ENCODE measurements at places on chromosomes 4 and X.

DNA sequence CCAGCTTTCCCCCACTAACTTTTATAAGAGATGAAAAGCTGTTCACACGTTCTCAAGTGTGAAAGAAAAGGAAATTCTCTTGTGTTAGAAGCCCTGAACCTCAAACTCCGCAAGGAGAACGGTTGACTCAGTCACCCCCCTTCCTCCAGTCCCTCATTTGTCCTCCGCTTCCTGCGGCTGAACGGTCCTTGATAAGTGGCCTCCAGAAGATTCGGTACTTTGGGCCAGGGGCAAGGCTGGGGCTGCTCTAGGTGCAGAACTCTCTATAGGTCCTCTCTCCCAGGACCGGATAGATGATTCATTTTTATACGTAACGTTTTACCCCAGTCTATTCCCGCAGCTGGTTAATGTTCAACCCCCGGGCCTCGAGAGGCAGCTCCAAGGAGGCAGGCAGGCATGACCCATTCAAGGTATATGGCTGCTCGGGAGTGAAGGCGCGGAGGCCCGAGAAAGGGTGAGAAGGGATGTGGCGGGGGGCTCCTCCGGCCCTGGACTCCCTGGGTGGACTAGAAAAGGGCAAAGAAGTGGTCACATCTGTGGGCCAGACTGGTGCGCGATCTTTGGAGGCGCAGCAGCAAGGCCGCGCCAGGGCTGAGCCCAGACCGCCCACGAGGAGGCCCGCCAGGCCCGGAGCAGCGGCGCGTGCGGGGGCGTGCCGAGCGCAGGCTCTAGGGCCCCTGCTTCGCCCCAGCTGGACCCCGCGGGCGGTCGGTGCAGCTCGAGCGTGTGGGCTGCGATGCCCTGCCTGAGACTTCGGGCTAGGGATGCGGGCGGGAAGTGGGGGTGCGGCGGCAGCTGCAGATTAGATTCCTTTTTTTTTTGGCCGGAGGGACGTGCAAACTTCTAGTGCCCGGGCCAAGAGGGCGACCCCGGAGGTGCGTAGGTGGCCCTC is 11.7 kb downstream of the PITX2 start:
- DNase-seq: no peak

DNA sequence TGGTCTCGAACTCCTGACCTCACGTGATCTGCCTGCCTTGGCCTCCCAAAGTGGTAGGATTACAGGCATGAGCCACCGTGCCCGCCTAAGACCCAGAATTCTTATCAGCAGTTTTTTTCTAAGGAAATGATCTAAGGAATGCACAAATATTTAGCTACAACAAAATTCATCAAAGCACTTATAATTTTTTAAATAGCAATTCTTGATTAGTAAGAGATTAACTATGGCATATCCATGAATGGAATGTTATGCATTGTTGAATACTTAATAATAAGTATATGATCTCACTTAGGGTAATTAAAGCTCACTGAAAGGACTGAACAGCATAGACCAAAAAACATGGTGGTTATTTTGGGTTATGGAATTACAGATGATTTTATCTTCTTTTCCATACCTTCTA is 18.4 kb downstream of the CENPU start:
- no peak for DNase-seq

- no peak for DNase-seq
Observed at GRCh38 chr4:175378372-175378771, 433.7 kb downstream of the GPM6A start.

DNA sequence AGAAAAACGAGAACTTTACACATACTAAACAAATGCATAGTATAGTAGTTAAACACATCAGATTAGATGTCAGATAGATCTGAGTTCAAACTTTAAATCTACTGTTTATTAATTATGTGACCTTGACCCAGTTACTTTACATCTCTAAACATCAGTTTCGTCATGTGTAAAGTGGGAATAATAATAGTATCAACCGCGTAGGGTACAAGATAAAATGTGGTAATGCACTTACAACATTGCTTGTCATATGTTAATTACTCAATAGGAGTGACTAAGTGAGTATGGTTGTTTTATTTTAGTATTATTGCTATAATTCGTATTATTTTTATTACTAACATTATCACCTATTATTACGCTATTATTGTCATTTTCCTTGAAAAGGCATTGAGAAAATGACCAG is 144.2 kb downstream of the KLHL4 start:
- DNase-seq: no peak

DNA sequence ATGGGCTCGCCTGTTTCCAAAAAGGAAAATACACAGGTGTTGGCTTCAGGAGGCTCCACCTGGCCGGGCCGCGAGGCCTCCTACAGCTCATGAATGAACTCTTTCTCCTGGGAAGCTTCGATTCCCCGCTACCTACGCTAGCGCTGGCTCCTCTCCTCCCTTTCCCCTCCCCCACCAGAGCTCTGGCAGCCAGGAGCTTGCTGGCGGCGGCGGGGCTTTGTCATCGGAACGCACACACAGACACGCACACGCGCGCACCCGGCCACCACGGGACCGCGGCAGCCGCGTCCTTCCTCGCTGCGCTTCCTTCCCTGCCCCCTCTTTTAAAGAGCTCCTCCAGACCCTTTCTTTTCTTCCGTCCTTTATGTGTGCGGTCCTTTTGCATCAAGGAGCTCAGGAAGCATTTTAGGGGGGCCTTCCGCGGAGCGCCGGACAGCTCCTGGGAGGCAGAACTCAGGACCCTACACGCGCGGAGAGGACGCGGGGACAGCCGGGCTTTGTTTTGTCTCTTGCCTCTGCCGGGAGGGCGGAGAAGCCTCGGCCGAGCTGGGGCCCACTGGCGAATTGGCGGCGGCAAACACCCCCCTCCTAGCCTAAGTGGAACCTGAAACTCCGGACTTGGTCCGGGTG is 70.2 kb upstream of the BCOR start:
- no peak for DNase-seq

DNA sequence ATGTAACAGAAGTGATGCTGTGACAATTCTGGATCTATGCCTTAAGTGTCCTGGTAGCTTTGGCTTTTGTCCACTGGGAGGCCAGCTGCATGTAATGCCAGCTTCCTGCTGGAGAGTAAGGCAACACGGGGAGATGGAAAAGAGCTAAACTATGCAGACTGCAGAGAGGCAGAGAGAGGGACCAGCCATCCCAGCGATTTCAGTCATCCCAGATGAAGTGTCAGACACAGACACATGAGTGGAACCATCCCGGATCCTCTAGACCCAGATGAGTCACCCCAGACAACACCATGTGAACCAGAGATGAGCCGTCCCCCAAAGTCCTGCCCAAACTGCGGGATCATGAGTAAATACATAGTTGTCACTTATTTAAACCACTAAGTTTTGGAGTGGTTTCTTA is 14.6 kb downstream of the SRPX start:
- DNase-seq: no peak

DNA sequence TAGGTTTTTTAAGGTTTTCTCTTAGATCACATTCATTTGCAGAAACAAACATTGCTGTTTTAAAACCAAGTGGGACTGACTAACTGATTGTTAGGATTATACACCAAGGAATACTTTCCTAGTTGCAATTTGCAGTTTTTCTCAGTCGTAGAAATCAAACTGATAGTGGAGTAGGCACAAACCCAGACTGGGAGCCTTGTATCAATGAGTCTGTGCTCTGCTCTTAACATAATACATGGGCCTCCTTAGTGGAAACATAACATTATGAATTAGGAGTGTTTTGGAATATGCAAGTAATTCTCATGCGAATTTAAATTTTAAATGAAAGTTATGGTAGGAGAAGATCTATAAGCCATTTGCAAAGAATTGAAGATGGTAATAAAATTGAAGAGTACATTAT is 223.5 kb downstream of the CLCN4 start:
- no peak for DNase-seq

GRCh38 chrX:68945081-68945602 is 116.3 kb downstream of the EFNB1 start:
- DNase-seq: no peak

GRCh38 chrX:14676431-14676830 is 147.1 kb downstream of the GLRA2 start:
- DNase-seq: no peak

DNA sequence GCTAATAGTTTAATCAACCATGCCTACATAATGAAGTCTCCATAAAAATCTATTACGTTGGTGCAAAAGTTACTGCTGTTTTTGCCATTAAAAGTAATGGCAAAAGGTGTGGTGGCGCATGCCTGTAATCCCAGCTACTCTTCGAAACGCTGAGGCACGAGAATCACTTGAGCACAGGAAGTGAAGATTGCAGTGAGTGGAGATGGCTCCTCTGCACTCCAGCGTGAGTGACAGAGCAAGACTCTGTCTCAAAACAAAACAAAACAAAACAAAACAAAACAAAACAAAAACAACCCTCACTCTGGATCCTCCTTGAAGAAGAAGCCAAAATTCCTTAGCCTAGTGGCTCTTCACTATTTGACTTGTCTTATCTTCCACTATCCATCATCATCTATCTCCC is 78.0 kb downstream of the MSN start:
- no peak for DNase-seq

- DNase-seq: no peak
Observed at GRCh38 chrX:46820391-46821100, 16.3 kb upstream of the RP2 start.

GRCh38 chr4:43457866-43458265 is 565.4 kb downstream of the GRXCR1 start:
- DNase-seq: no peak

- no peak for DNase-seq
Observed at GRCh38 chrX:117196481-117196880, 733.7 kb upstream of the CT83 start.

GRCh38 chr4:61619528-61619927 is 419.4 kb downstream of the ADGRL3 start:
- DNase-seq: no peak

- no peak for DNase-seq
Observed at GRCh38 chr4:71570492-71570891, 213.4 kb downstream of the GC start.

- no peak for DNase-seq
Observed at GRCh38 chr4:57777876-57778275, 667.7 kb upstream of the IGFBP7 start.

DNA sequence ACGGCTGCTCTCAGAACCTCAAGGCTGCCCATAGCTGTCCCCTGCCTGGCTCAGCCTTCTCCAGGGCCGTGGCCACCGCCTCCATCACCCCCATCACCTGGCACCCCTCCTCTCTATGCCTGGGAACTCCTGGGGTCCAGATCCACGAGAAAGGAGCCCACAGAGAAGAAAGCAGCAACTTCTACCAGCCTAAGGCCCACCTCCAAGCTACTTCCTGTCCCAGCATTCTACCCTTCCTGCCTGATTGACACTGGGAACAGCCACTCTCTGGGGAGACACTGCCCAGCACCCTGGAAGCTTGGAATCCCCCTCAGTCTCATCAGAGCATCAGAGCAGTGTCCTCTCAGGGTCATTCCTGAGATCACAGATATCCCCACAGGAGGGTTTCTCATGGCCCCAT is 36.9 kb upstream of the PROM1 start:
- DNase-seq: no peak

- DNase-seq: no peak
Observed at GRCh38 chrX:140764401-140764919, 54.9 kb downstream of the LINC00632 start.

- no peak for DNase-seq
Observed at GRCh38 chrX:132086672-132087071, 41.1 kb downstream of the FRMD7 start.

DNA sequence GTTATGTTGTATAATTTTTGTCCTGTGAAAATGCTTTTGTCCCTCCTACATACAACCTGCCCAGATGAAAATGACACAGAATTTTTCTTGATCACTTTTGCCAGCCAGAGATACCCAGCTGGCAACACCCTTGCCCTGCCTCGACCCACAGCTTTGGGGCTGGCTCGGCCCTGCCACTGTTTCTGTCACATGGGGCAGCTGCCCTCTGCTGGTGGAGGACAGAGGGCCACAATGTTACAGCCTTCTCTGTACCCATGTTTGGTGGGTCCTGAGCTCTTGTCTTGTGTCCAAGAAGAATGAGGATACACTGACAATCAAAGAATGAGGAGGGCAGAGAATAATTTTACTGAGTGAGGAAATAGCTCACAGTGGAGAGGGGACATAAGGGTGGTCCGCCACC is 31.1 kb downstream of the BMP15 start:
- no peak for DNase-seq

GRCh38 chr4:38570647-38571276 is 93.2 kb upstream of the KLF3 start:
- DNase-seq: no peak

DNA sequence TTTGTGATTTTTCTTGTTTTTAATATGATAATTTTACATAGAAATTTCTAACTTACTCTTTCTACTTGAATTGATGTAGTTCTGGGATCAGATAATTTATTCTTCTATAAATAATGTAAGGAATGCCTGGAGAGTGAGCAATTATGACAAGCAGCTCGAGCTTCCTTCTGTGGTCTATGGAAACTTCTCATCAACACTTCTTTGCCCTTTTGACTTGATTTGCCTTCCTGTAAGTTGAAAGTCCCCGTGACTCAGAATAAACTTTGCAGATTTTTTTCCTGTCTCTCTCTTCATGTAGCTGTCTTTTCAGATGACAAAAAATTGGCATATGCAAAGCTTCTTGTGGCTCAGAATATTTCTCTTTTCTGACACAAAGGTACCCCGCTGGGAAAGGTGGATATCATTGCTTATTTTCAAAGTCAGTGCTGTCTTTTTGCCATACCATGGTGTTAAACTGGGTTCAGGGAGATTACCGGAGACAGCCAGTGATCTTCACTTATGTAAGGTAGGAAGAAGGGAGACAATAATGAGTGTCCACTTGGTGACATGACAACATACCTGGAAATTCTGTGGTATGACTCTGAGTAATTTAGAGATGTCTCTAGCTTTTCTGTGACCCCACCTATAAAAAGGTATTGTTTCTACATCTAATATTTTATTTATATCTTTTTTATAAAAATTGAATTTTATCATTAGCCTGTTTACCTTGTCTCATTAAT is 278.6 kb upstream of the GNPDA2 start:
- no peak for DNase-seq

DNA sequence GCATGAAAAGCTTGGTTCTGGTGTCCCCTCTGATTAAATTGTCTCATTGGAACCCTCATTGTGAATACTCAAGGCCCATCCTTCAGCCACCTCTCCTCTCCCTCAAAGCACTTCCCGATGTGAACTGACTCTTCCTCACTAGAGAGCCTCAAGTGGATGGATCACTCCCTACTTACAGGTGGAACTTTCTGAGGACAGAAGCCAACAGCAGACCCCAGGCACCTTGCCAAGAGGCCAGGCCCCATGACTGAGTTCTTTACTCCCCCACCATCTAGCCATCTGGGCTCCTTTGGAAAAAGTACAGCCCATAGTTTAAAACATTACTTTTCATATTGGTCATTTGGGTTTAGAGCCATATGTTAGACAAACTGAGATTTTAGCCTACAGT is 224.1 kb downstream of the SHROOM3 start:
- DNase-seq: no peak

GRCh38 chrX:30618160-30618765 is 35.0 kb upstream of the GK start:
- no peak for DNase-seq

- no peak for DNase-seq
Observed at GRCh38 chr4:79048878-79049277, 109.6 kb upstream of the PAQR3 start.

GRCh38 chr4:23856630-23857029 is 33.2 kb downstream of the PPARGC1A start:
- DNase-seq: no peak

Data from effector memory CD8-positive, alpha-beta T cell (primary cell).